ENCODE measurements at places on chromosomes 6 and 20.
A peak's percentile ranks its signal among the peaks of the same experiment; 100 is the strongest.

- DNase-seq, result no peak
Observed at GRCh38 chr6:16354692-16355091, 116.3 kb downstream of the GMPR start.

GRCh38 chr20:50734730-50735679 lies 3.6 kb downstream of the PARD6B start:
- no peak for DNase-seq

DNA sequence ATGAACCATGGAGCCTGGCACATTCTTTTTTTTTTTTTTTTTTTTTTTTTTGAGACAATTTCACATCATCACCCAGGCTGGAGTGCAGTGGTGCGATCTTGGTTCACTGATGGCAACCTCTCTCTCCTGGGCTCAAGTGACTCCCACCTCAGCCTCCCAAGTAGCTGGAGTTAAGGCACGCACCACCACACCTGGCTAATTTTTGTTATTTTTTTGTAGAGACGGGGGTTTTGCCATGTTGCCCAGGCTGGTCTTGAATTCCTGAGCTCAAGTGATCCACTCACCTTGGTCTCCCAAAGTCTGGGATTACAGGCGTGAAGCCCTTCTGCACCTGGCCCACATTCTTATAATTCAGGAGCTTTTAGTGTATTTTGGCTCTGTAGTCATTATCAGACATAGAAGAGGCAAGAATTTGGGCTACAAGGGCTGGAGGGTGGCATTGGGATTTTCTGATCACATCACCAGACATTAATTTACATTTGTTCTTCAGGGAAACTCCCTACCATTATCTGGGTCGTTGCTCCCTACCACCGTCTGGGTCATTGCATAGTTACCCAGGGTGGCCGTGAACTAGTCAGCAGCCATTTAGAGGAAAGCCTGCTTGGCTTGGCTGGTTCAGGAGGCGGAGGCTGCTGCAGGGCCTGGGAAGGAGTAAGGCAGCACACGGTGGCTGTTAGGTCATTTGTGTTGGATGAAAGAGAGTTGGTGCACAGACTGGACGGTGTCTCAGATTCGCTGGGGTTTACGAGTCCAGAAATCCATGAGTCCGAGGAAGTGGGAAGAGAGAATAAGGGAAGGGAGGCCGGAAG lies 17.6 kb downstream of the ARID1B start:
- no peak for DNase-seq

GRCh38 chr6:72938104-72938503 lies 287.2 kb downstream of the KHDC1L start:
- no peak for DNase-seq

DNA sequence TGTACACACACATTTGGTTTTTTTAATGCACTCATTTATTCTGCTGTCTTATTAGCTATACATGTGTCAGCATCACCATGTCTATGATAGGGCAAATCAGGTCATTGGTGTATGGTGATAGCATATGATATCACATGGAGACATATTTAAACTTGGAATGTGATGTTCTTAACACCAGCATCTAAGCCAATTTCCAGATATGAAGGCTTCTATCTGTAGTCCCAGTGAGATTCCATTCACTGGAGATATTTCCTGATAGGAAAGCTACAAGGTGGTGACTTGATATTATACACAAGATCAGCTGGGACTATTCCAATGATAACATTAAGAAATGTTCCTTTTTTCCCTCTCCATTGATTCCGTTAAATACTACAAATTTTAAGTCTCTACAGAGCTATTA lies 89.3 kb downstream of the TASP1 start:
- DNase-seq, result no peak

- no peak for DNase-seq
Observed at GRCh38 chr6:79042088-79042798, 35.8 kb downstream of the PHIP start.

DNA sequence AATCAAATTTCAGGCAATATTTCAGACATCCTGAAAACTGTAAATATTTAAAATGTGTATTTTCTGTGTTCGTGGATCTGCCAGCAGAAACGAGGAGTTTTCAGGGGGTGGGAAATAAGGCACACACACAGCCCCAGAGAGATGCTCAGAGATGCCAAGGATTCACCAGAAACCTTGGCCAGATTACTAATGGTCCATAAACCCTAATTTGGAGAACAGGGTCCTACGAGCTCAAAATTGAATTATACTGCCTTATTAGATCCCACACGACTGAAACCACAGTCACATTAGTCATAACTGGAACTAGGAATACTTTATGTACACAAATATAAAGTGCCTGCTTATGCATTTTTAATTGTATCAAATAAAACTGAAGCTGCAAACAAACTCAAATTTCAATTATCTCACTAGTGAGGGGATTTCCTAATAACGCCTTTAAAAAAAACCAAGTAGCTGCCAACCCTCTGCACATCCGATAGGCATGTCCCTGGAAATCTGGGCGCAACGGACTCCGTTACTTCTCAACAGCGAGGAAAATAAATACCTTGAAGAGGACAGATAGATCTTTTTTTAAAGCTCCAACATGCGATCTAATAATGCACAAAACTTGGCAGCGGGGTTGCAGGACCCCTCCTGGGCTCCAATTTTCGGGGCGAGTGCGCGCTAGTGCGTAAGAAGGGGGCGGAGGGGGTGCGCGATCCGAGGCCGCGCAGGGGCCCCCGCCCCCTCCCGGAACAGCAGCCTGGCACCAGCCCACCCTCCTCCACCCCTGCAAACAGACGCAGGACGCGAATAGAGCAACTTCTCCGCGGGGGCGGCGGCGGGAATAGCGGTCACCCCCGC lies 897 bp downstream of the CHD6 start:
- DNase-seq, result peak; percentile 34

DNA sequence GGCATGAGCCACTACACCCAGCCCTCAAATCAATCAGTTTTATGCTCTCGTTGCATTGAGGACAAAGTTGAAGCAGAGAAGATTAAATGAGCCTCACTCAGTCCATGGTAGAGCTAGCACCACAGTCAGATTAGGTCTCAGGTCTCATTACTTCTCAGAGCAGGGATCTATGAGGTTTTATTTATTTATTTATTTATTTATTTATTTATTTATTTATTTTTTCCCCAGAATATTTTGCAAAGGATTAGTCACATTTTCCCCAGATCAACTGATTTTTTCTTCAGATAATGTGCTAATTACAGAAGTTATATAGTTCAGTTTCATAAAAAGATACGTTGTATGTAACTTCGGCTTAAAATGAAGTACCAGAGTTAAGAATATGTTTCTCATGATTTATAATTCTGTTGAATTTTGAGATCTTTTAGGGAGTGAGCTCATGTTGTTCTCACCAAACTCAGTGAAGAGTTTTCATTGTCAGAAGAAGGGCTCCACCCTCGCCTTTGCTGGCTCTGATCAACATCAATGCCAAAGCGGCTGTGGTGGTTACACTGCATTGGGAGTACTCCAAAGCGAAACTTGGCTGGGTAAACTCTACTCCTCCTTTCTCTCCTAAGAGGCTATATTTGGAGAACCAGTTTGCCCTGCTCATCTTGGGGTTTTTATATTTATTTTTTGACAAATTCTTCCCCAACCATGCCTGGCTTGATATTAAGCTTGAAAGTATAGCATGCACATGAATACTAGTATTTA lies 12.9 kb upstream of the ID4 start:
- no peak for DNase-seq

DNA sequence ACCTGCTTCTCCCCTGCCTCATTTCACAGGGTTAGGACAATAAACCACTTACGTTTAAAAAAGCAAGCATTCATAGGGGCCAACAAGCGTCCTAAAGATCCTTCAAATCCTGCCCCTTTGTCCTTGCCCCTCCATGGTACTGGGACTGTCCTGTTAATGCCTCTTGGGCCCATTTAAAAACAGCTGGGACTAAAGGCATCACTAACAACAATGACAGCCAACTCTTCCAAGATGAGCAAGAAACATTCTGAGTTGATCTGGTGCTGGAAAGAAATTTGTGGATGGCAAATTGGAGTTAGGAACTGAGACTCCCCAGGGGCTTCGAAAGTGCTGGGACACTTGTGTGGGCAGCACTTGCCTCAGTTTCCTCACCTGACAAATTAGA lies 93.4 kb downstream of the ZMYND8 start:
- no peak for DNase-seq

DNA sequence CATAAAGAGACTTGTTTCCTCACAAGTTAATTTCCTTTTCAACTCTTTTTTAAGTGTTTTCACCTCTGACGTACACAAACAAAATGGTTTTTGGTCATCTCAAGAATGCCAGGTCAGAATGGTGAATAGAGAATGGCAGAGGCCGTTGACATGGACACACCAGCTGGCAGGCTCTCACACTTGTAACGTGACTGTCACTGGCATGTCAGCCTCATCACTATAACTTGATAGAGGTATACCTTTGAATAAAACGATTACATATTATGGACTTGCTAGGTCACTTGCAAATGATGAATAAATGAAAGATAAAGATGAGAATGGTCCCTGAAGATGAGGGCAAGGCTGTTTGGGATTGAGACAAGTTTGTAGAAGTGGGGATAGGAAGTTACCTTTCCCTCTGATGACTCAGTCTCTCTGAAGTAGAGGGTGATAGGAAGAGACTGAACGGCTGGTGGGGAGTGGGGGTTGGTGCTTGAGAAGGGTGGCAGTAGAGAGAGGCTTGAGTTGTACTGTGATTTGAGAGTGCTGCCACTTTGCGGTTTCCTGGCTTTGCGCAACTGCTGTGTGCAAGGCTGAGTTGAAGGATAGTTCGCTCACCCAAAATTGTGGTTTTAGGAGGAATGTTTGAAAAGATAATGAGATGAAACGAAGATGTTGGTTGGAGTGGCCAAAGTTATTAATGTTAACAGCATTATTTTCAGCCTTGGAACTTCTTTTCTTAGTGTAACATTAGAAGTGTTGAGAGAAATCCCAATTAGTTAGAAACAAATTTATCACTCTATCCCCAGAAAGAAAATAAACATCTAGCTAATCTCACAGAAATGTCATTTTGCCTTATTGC lies 30.3 kb downstream of the TBPL1 start:
- DNase-seq, result peak; percentile 13

GRCh38 chr6:111865909-111866546 lies 7.2 kb downstream of the FYN start:
- no peak for DNase-seq

DNA sequence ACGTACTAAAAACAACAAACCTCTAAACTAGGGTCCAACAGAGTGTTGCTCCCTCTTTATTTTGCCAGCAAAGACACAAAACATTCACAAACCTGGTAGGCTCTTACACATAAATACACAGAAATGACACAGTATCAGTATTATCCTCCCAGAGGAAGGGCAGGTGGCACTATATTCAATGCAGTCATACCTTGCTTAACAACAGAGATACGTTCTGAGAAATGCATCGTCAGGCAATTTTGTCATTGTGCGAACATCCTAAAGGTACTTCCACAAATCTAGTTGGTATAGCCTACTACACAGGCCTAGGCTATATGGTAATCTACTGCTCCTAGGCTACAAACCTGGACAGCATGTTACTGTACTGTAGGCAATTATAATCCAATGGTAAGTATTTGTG lies 9.6 kb downstream of the ZBTB2 start:
- DNase-seq, result no peak

- no peak for DNase-seq
Observed at GRCh38 chr20:42795111-42795695, 394.5 kb downstream of the PTPRT start.

DNA sequence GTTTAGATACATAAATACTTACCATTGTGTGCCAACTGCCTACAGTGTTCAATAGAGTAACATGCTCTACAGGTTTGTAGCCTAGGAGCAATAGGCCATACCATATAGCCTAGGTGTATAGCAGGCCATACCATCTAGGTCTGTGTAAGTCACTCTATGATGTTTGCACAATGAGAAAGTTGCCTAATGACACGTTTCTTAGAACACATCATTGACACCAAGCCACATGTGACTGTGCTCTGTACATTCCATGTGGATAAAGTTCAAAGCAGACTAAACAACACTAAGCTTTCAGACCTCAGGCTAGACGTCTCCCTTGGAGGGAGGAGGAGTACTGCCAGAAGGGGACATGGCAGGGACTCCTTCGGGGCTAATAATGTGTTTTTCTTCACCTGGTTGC lies 93.6 kb downstream of the KIF16B start:
- no peak for DNase-seq

DNA sequence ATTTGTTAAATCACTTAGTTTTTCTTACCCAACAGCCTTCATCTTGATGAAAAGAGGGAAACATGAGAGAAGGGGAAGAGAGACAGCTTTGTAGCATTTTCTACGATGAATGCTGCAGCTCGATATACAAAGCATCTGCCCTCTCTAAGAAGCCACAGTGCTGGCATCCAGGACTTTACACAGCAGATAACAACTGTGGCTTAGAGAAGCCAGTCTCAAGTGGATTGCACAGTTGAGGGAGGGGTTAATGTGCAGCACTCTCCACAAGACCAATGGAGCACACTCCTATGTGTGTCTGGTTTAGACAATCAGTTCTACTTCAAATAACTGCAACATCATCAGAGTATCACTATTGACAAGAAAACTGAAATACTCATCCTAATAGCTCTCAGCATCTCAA lies 5.8 kb downstream of the C6orf120 start:
- DNase-seq, result no peak
